ENCODE measurements at places on chromosomes 12 and 14.
A peak's percentile ranks its signal among the peaks of the same experiment; 100 is the strongest.

GRCh38 chr12:95699579-95699978 lies 91.0 kb downstream of the NTN4 start:
- DNase-seq: no peak

DNA sequence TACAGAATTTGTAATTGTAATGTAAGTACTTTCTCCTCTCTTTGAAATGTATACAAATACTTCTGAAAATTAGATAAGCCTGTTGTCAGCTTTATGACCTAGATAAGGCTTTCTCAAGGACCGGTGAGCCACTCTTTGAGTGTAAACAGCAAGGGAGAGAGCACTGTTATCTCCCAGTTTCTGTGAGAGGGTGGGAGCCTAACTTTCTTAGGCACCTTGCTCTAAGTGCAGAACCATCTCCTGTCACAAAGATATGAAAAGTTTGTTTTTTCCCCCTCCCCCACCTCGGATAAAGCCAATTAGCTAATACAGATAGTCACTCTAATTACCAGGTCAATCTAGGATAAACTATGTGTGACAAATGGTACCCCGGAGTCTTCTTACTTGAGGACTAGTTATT lies 35.8 kb downstream of the CAPS2 start:
- no peak for DNase-seq

DNA sequence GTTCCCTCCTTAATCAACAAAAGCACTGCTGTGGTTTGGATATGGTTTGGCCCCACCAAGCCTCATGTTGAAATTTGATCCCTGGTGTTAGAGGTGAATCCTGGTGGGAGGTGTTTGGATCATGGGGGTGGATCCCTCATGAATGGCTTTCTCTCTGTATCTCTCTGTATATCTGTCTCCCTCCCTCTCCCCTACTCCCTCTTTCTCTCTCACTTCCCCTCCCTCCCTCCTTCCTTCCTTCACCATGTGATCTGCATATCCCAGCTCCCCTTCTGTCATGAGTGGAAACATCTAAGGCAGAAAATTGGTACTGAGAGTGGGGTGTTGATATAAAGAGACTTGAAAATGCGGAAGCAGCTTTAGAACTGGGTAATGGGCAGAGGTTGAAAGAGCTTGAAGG lies 5.2 kb downstream of the GSKIP start:
- DNase-seq: no peak

DNA sequence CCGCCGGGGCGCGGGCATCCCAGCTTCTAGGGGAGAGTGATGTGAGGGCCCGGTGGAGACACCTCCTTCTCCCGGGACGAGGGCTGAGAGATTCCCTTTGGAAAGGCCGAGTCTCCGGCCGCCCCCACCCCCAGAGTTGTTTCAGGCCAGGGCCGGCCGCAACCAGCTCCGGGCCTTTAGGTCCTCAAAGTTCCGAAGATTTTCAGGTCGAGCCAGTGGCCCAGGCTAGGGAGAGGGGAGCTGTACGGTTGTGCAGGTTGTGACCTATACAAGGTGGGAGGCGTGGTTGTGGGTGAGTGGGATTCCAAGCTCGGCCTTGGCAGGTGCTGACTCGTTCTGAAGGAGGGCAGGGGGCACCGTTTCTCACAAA lies 18.4 kb upstream of the ANKRD33 start:
- no peak for DNase-seq

DNA sequence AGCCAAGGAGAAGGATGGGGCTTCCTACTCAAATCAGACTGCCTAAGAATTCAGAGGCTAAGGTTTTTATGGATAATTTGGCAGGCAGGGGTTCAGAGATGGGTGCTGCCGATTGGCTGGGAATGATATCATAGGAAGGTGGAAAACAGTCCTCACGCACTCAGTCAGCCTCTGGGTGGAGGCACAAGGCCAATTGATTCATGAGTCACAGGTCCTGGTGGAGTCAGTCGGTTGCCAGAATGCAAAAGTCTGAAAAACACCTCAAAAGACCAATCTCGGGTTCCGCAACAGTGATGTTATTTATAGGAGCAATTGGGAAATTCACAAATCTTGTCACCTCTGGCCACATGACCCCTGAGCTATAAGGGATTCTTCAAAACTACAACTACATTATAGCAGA lies 105.5 kb downstream of the GXYLT1 start:
- DNase-seq: peak; percentile 83

DNA sequence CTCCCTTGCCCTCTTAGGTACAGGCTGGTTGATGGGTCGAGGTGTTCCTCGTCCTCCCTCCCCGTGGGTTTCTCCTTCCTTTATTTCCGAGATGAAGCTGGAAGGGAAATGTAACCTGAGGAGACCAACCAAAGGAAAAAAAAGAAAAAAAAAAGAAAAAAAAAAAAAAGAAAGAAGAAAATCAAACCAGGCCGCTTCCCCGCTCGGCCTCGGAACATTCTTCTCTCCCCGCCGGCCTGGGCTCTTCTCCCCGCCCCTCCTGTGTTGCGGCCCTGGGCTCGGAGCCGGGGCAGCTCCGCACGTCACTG lies 1.6 kb upstream of the NFATC4 start:
- no peak for DNase-seq

GRCh38 chr14:92487513-92488133 lies 26.0 kb upstream of the RIN3 start:
- DNase-seq: no peak

- peak; percentile 77 for DNase-seq
Observed at GRCh38 chr12:24754690-24755638, 193.9 kb downstream of the BCAT1 start.

GRCh38 chr12:716506-716905 lies 35.9 kb upstream of the WNK1 start:
- DNase-seq: peak; percentile 18

DNA sequence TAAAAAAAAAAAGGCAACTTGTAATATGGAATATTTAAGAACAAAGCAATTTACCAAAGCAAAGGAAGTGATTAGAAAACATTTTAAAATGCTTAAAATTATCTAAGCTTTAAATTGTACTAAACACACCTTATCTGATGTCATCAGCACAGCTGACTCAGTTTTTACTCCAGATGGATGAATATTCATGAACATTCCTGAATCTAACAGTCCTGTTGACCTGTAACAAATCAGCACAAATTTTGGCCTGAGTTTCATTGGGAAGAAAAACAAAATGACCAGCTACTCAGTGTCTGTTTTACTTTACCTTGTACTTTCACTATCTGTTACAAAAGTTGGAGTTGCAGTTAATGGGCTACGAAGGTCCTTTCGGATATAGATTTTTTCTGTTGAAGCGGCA lies 16.0 kb downstream of the NR2C1 start:
- DNase-seq: no peak

DNA sequence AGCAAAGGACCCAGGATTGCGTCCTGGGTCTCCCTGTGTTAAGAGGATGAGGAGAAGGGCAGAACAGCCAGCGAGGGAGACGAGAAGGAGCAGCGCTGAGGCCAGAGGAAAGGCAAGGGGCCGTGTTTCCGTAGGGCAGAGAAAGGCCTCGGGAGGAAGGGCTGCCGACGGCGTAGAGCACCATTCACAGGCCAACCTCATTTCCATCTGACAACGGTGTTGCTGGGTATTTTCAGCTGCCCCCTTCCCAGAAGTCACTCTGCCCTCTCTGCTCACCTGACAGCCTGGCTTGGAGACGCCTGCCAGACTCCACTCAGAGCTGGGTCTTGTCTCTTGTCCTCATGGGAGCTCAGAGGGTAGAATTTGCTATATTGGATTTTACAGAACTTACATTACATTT lies 51.4 kb downstream of the GPR68 start:
- no peak for DNase-seq

DNA sequence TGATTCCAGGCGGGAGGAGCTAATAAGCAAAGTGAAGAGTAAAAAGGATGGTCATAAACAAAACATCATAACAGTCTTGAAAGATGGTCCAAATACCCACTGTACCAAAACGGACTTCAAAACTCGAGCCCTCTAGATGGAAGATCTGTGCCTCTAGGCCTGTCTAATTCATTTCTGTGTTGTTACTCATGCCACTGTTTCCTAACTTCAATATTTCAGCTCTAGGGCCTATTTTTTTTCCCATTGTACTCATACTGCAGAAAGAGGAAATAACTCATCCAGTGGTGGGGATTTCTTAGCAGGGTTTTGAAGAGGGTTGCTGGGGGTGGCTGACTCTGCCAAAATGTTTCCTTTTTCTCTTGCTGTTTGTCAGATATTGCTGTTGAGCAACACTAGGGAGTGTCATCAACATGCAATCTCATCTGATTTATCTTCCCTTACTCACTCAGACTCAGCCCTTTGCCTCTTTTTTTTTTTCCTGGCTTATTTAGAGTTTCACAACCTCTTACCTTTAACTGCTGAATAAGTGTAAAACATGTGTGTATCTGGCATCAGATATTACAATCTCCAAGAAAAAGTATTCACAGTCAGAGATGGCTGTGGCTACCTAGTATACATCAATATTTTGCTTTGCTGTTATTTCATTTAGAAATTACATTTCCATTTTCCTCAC lies 189.6 kb downstream of the DUSP6 start:
- peak; percentile 98 for DNase-seq

GRCh38 chr14:103628221-103628683 lies 759 bp upstream of the KLC1 start:
- peak; percentile 97 for DNase-seq

GRCh38 chr12:113086249-113087164 lies 30.0 kb downstream of the DTX1 start:
- no peak for DNase-seq

DNA sequence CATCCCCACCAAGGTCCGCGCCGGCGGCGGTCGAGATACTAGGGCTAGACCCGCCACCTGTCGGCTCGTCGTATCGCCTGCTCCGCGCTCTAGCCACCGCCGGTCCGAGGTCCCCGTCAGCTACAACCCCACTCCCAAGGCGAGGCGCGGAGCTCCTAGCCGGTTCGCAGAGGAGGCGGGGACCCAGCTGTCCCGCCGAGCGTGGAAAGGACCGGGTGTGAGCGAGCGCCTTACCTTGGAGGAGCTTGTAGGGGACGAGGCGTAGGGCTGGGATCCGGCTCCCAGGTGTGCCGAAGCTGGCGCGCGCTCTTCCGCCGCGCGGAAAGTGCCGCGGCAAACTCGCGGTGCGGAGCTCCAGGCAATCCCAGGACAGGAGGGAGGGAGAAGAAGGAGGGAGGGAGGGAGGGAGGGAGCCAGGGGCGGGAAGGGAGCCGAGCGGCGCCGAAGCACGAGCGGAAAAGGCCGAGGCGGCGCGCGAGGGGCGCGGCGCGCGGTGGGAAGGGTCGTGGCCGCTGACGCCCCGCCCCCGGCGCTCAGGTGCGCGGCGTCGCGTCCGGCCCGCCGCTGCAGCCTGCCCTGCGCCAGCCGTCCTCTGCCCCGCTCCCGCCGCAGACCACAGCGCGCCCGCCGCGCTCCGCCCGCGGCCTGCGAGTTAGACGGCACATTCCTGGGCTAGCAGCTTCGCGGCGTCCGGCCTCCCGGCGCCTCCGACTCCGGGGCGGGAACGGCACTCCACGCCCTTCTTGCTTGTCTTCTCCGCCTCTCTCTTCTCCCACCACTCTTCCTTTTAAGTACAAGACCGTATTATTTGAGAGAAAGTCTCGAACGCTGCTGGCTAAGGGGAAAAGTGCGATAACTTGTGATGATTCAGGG lies at the start of gene PAWR:
Gene PAWR, minus strand, starts transcription at position 327 of the 873 bp plus-strand sequence. CDS start 720 bp downstream, outside the sequence.
- DNase-seq: peak; percentile 96

GRCh38 chr12:103279444-103279843 lies 216.3 kb downstream of the C12orf42 start:
- no peak for DNase-seq

GRCh38 chr14:99029916-99030305 lies 242.1 kb downstream of the BCL11B start:
- no peak for DNase-seq

GRCh38 chr12:78712834-78713481 lies 151.6 kb upstream of the SYT1 start:
- no peak for DNase-seq
